NCI-H460 (cell line): ENCODE measurements at places on chromosomes 1 and 21. TPM values are rescaled to one million over a fixed set of nuclear protein-coding genes. Genes with fewer than 3 reads are reported as not detected.
A peak's percentile ranks its signal among the peaks of the same experiment; 100 is the strongest.

The OR10K1 gene
- total RNA-seq, result not detected in 2 replicates

The LINGO4 gene
- total RNA-seq, result not detected in 2 replicates

The SYTL1 gene
- total RNA-seq, result 0.37 TPM in 1 of 2 replicates, not detected in the other

The GBP4 gene
- not detected in 2 replicates for total RNA-seq

The SPRR1A gene
- not detected in 2 replicates for total RNA-seq

The SSR2 gene
- 487 and 490 TPM in 2 replicates for total RNA-seq

The ANGPTL3 gene
- total RNA-seq, result not detected in 2 replicates

The PERM1 gene
- total RNA-seq, result not detected in 2 replicates

The KLHDC8A gene
- total RNA-seq, result not detected in 2 replicates

The ZNF593OS gene
- total RNA-seq, result not detected in 2 replicates

The LDLRAD2 gene
- total RNA-seq, result not detected in 2 replicates

The PTGS2 gene
- total RNA-seq, result 2.4 and 3.7 TPM in 2 replicates

The ATP1B1 gene
- total RNA-seq, result 84.8 and 91.9 TPM in 2 replicates

The CELA3B gene
- not detected in 2 replicates for total RNA-seq

The FABP3 gene
- not detected in 2 replicates for total RNA-seq

The CD164L2 gene
- total RNA-seq, result not detected in 2 replicates

The S100A7 gene
- not detected in 2 replicates for total RNA-seq

The KIF2C gene
- 43.6 and 49.8 TPM in 2 replicates for total RNA-seq

The KMO gene
- 0.17 and 0.35 TPM in 2 replicates for total RNA-seq

GRCh38 chr1:40265919-40266318, 7.9 kb downstream of the ZMPSTE24 start:
- no peak for DNase-seq

DNA sequence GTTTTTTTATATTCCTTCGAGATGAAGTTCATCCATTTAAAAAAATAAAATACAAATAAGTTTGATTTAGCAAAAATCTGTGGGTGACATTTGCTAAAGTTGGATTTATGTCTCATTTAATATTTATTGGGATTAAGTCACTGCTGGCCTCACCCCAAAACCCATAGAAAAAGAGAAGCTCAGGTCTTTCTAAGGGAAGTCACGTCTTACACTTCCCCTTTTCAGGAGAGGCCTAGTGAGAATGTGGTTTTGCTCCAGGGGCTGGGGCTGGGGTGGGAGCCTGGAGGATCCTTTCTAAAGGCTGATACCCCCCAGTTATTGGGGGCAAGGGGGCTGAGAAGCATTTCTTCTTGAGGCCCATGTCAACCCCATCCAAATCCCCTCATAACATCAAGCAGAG, 300.3 kb downstream of the DSCAM start:
- DNase-seq, result no peak

GRCh38 chr21:39555911-39556590, 56.7 kb upstream of the B3GALT5 start:
- DNase-seq, result no peak

DNA sequence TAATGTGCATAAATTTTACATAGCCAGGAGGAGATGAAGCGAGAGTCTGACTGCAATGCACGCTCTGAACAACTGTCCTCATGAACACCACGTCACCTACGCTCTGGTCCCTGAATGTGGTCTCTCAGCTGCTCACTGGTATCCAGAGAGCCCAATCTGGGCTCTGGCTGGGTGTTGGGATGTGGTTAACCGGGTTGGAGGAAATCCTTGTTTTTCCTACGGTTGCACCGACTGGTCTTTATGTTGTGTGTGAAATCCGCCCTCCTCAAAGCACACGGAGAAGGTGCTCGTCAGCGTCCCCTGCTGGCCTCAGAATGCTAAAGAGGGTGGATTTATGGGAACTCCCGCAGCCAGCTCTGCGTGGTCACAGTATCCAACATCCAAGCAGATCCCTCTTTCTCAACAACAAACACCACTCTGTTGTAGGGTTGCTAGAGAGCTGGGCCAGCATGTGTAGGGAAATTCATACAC, 51.8 kb upstream of the FAM89A start:
- DNase-seq, result peak; percentile 66

DNA sequence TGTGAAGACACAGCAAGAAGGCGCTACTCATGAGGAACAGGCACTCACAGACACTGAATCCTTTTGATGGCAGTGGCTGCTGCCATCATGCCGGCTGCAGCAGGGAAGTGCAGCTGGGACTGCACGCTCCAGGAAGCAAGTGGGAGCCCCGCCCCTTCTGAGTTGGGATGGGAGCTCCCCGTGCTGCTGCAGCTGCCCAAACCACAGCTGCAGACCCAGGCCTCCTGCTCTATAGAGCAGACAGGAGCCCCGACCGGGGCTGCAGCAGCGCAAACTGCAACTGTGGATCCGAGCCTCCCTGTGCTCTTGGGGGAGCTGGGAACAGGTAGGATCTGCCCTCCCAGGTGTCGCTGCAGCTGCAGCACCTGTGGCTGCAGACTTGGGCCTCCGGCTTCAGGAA, 65.2 kb upstream of the MARK1 start:
- no peak for DNase-seq

DNA sequence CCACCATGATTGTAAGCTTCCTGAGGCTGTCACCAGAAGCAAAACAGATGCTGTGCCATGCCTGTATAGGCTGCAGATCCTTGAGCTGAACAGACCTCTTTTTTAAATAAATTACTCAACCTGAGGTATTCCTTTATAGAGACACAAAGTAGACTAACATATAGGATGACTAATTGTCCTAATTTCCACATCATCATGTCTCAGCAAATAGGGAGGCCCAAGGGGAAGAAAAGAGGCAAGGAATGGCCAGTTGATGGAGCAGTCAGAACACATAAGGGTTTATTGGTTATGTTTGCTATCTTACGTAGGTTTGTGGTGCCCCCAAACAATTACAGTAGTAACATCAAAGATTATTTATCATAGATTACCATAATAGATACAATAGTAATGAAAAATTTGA, 126.2 kb downstream of the RASAL2 start:
- no peak for DNase-seq

GRCh38 chr1:169363046-169363730, 4.4 kb downstream of the NME7 start:
- DNase-seq, result no peak

- DNase-seq, result no peak
Measured at GRCh38 chr1:179080866-179081686, 794 bp upstream of the TOR3A start.

DNA sequence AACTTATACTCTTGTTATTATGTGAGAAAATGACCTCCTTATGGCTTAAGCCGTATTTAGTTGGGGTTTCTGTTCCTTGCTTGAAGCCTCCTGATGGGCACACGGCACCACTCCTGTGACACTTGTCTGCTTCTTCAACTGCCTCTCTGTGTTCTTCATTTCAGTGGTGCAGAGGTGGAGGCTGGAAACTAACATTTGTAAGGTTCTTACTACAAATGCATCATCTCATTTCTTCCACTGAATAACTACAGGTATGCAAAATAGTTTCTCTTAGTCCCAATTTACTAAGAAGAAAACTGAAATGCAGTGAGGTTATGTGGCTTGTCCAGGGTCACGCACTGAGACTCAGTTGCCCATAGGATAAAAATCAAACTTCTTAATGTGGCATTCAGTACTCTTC, 23.6 kb upstream of the ZNF362 start:
- DNase-seq, result no peak

- no peak for DNase-seq
Measured at GRCh38 chr1:112399456-112399855, 3.4 kb downstream of the CTTNBP2NL start.

DNA sequence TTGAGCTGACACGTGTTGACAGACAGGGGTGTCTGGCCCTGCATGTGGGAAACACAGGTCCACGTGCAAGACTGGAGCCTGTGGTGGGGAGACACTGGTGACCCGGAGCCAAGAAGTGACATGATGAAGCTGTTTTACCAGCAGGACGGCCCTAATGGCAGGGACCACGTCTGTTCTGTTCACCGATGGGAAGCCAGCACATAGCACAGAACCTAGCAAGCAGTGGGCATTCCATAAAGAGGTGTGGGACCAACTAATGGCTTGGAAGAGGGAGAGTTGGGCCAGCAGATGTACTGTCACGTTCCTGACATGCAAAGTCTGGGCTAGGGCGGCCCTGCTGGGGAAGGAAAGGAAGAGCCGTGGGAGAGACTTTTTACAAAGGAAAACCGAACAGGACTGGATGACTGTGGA, 15.3 kb downstream of the NAV1 start:
- DNase-seq, result no peak

DNA sequence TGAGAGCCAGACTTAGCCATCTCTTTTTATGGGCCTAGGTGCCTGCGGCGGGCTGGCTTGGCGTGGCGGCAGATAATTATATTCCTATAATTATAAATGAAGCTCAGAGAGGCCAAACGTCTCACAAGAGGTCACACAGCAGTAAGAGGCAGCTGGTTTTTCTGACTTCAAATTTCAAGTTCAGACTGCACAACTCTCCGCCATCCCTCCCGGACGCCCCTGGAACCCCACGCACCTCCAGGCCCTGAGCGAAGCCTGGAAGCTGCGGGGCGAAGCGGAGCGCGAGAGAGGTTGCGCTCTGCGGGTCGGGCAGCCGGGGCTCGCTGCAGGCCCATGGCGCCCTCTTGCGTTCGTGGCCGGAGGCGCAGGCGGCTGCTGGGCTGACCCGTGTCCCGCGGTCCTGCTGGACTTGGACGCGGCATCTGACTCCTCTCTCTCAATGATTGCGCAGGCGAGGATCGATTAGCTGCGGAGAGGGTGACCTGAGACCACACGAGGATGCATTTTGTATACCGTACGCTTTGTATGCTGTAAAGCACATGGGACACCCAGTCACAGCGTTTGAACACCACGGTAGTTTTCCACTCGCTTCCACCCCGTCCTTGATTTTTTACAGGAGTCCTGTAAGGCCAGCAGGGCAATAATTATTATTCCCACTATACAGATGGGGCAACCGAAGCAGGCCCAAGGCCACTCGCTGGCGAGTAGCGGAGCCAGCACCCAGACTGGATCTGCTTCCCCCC, 272.7 kb downstream of the FOXD2 start:
- peak; percentile 46 for DNase-seq

DNA sequence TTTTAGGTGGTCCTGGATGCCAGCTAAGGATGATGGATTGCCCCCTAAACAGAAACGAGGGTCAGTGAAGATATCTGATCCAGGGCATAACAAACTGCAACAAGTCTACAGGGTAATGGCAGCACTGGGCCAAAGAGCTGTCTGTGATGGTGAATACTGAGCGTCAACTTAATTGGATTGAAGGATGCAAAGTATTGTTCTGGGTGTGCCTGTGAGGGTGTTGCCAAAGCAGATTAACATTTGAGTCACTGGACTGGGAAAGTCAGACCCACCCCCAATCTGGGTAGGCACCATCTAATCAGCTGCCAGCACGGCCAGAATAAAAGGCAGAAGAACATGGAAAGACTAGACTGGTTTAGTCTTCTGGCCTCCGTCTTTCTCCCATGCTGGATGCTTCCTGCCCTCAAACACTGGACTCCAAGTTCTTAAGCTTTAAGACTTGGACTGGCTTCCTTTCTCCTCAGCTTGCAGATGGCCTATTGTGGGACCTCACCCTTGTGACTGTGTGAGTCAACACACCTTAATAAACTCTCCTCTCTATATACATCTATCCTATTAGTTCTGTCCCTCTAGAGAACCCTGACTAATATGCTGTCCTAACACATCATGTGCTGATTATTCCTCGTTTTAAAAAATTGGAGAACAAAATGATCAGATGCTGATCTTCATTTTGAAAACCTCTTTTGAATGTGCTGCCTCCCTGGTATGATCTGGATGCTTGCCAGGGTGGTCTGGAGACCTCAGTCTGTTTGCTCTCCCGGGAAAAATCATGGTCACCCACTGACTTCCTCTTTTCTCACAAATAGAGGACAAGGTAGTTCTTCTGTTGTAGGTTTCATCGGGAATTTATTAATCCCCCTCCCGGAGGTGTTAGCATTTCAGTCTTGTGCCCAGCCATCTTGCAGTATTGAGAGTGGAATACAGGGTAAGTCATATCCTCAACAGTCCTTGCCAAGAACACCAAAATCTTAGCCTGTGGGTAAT, 234.7 kb downstream of the SETD4 start:
- DNase-seq, result no peak

- DNase-seq, result no peak
Measured at GRCh38 chr1:232984577-232985425, 34.4 kb downstream of the NTPCR start.

DNA sequence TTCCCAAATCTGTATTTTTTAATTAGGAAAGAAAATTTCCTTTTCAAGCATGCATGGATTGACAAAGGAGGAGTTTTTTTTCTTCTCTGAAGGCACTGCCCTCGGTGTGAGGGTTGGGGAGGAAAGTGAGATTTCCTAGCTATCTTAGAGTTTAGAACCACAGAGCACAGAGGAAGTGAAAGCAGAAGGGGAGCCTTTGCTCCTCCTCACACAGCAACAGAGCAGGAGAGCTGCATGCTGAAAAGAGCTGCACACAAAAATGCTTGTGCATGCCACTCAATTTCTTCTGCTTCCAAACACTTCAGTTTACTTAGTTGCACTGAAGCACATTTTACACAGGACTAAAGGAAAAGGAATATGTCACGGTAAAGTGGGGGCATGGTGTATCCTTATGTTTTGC, 308.1 kb downstream of the GPATCH2 start:
- DNase-seq, result no peak

GRCh38 chr1:13801232-13801631, 101.2 kb downstream of the PRDM2 start:
- DNase-seq, result no peak

DNA sequence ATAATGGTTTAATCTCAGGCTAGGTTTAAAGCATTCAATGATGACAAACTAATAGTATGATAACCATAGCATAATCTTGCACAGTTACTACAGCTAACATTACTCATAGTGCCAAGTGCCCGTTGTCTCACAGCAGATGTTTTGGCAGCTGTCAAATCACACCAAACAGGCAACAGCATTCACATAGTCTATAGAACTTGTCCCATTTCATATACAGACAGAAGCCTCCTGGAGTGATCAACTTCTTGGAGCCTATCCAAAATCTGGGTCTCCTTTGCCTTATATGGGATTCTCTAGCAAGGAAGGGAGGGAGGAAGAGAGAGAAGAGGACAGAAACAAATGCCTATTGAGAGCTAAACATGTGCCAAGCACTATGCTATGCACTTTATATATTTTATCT, 250.6 kb upstream of the ZP4 start:
- DNase-seq, result no peak

DNA sequence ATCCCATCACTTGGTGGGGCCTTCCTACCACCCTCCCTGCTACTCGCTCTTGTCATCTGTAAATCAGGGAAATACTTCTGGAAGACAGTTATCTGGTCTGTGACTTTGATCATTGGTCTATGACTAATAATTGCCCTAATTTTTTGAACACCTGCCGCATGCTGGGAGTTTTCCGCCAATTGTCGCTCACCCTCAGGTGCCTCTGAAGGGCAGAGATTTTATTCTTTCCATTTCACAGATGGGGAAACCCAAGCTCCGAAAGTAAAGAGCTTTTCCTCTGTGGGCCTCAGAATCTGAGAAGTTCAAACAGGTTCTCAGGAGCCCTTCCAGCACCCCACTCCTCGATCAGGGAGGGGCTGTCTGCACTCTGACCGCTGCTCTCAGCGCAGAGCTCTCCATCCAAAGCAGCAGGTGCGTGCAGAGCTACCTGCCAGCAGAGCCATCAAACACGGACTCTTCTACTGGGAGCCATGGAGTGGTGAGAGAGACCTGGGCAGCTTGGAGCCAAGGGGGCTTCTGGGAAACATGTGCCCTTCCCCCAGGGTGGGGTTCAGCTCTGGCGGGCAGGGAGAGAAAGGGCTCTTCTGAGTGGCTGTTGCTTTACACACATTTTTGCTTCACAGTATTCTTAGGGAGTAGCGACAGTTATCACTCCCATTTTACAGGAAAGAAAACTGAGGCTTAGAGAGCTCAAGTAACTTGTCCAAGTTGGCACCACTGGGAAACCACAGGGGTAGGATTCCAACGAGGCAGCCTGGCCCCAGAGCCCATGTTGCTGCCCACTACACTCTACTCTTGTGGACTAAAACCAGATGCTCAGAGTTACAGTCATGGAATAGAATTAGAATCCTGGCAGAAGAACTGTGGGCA, 5.8 kb upstream of the RUNX3 start:
- DNase-seq, result no peak
